ENCODE measurements at places on chromosomes 1 and 21.

DNA sequence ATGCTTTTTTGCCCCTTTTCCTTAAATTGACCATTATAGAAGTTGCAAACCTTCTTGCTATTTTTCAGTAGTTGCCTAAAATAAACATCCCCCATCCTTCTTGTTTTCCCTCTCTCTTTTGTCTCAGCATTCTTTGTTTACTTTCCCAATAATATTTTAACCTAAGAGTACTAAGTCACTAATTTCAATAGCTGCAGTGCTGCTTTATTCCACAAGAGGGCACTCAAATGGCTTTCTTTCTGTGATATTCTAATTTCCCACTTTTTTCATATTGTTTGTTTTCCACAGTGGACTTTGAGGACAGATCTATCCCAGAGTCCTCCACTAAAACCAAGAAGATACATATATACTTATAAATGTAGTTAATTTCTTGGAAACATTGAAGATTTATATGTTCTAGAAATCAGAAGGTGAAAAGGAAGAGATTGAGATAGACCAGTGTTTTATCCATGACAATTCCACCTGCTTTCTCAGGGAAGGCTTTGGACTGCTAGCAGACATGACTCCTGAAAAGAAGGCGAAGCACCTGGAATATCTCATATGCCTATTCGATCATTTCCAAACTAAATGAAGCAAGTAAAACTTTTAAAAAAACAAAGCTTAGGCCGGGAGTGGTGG lies 104.8 kb upstream of the GRIK1 start:
- DNase-seq: no peak

- DNase-seq: no peak
Observed at GRCh38 chr1:85798419-85798818, 90.2 kb upstream of the ZNHIT6 start.

DNA sequence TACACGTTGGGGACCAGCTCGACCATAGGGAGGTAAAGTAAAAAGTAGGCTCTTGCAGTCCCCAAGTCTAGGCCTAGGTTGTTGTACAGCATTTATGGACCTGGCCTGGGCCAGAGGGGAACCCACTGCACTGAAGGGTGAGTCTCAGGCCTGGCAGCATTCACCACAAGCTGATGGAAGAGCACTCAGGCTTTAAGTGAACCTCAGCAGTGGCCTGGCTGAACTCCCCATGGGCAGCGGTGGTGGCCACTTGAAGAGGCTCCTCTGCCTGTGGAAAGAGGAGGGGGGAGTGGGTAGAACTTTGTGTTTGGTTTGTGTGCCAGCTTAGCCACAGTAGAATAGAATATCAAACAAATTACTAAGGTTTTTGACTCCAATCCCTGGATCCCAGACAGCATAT lies 176.2 kb upstream of the PRMT6 start:
- DNase-seq: no peak

DNA sequence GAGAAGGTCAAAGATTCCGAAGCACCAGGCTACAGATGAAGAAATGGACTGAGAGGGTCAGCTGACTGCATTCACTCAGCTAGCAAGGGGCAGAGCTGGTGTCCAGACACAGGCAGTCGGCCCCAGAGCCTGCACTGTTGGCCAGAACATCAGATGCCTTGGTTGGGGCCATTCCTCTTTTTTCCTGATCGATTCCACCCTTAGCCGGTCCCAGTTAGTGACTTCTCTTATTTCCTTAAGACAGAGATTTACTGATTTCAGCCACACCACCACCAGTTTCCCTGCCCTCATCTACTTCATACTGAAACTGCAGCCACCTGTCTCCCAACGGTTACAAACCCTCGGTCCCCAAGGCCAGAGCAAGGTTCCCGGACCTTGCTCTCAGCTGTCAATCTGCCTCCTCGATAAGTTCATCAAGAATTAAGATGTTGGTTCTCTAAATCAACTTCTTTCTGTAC lies 11.5 kb downstream of the CD58 start:
- DNase-seq: no peak

DNA sequence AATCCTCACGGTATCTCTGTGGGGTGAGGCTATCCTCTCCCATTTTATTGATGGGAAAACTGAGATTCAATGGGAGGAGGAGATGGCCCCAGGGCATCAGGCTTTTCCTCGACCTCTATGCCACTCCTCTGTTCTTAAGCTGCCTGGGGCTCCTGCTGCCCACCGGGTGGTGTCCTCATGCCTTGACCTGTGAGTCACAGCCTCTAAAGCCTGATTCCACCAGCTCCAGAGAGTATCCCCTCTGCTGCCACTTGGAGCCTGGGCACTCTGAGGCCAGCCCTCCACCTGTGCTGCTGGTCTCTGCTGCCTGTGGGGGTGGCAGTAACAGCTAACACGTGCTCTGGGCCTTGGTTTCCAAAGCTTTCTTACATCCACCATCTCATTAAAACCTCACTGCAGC lies 241.2 kb downstream of the TRABD2B start:
- DNase-seq: no peak

GRCh38 chr21:32515874-32516273 lies 69.4 kb downstream of the TCP10L start:
- DNase-seq: no peak

GRCh38 chr1:51628715-51629590 lies 12.1 kb downstream of the OSBPL9 start:
- DNase-seq: no peak

- DNase-seq: no peak
Observed at GRCh38 chr1:36885540-36886357, 148.6 kb downstream of the GRIK3 start.

GRCh38 chr1:966135-966703 lies at the start of gene PLEKHN1:
Gene PLEKHN1 (plus strand): TSS chr1:966482. CDS start chr1:966532, 50 bp downstream.
- no peak for DNase-seq

DNA sequence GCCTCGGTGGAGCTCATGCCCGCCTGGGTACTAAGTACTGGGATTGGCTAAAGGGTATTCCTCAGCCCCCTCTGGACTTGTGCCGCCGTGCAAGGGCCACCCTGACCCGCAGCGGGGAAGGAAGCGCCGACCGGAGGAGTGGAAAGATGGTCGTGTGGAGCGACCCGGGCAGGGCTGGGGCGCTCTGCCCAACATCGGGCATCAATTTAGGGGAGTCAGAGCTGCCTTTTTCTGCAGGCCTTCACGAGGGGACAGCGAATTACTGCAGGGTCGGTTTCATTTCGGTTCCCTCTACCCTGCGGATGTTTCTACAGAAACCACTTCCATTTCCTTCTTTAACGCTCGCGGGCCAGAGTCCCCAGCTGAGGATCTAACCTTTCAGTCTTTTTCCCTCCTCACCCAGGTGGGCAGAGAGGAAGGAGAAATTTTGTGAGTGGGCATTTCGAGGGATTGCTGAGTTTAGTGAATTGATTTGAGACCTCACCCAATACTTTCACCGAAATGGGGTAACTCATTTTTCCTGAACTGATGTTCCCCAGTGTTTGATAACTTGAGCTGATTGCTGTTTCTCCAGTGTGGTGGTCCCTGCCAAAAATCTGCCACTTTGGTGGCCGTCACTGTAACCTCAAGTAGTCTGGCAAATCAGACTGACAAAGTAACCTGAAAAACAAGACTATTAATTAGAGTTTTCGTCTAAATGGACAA lies 1.1 kb downstream of the TOR1AIP1 start:
- DNase-seq: no peak

DNA sequence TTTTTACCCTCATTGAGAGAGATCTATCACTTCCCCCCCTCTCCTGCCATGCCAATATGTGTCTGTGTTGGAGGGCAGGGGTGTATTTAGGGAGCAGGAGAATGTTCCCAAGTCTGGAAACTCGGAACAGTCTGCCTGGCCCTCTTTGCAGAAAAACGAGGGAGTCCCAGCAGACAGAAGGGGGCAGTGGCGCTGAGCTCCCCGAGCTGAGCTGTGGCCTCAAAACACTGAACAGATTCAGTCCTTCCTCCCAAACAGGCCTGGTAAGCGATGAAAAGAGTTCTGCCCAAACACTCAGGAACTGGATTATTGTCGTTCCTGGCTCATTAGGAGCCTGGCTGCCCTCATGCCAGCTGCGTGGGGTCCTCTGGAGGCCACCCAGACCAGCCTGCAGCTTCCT lies 981 bp downstream of the CLDN14 start:
- DNase-seq: no peak

GRCh38 chr1:24151175-24151533 lies 8.2 kb upstream of the IL22RA1 start:
- peak; percentile 30 for DNase-seq

DNA sequence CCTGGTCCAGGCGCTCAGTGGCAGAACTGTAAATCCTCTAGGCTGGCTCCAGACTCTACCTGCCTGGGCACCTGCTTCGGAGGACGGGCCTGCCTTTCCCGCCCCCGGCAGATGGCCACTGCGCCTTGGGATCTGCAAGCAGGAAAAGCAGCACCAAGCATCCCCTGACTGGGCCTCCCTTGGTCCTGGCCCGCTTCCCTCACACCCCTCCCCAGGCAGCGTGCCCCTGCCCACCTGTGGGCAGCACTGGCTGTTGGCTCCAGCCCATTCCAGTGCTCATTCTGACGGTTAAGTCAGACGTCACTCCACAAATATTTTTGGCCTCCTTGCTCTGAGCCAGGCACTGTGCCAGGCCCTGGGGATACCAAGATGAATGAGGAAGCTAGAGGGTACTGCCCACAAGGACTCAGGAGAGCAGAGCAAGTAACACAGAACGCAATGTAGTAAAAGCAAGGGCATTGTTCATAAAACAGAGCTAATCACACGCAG lies 22.0 kb upstream of the BLACAT1 start:
- peak; percentile 71 for DNase-seq

GRCh38 chr1:94755675-94756074 lies 64.5 kb upstream of the SLC44A3 start:
- no peak for DNase-seq

DNA sequence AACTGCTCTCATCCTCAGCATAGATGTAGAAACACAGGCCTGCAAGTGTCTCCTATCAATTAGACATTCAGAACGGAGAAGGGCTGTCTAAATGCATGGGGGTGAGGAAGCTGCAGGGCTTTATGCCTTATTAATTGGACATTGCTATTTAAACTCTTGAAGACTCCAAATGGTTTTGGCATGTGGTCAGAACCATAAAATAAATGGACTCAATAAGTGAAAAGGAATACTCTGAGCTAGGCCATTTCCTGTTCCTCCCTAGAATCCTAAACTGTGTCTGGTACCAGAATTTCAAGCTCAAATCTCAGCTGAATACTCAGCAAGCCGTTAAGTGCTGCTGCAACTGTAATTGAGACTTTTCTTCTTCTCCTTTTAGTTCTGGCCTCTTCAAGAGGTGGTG lies 80.4 kb upstream of the C1orf87 start:
- no peak for DNase-seq

DNA sequence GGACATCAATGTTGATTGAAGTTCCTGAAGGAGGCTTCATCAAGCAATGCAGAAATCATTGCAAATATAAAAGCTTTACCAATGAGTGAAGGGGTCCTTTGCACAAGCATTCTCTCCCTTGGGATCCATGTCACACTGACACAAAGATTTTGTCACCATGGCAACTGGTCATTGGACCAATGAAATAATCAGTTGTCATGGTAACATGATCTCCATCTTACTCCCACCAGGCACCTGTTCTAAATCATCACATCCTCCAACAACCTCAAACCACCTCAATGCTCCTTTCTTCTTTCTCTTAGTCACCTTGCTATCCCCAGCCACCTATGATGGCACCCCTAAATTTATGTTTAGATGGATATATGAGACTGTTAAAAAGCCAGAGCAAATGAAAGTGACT lies 13.5 kb upstream of the FOXJ3 start:
- DNase-seq: no peak

DNA sequence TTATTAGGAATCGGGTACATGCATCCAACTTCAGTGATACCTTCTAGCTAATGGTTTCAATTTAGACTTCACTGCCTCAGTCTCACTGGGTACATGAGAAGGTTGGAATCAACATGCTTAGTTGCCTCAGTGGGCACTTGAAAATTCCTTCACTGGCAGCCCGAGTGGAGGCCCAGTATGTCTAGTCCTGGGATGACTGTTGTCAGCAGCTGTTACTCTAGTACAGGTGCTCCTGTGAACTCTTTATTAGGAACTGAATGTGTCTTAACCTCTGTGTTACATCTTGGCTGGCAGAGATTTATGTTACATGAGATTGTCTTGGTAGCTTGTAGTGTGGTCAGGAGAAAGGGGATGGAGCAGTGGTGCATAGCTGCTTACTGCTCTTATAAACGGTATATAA lies 13.4 kb downstream of the PLA2G2E start:
- DNase-seq: no peak

GRCh38 chr1:53311702-53312305 lies 16.1 kb downstream of the LRP8 start:
- DNase-seq: no peak

GRCh38 chr21:26814386-26814785 lies 30.8 kb downstream of the ADAMTS1 start:
- DNase-seq: no peak

- DNase-seq: no peak
Observed at GRCh38 chr21:45871616-45872236, 109.8 kb upstream of the COL6A1 start.

DNA sequence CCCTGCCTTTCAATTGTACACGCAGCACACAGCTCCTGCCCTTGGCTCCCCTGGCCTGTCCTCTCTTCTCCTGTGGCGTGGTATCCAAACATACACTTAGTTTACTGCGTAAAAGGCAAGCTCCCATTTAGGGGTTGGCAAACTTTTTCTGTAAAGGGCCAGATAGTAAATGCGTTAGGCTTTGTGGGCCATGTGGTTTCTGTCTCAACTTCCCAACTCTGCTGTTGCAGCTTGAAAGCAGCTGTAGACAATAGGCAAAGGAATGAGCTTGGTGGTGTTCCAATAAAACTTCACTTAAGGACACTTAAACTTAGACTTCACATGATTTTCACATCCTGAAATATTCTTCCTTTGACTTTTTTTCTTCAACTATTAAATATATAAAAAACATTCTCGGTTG lies 63.3 kb downstream of the RHOU start:
- no peak for DNase-seq

Data from SHP77 treated with DMSO at 0.1 percent for 48 hours (cell line).